Right renal pelvis (tissue), 4 donors: ENCODE measurements at places on chromosomes 5 and 9. TPM values are rescaled to one million over a fixed set of nuclear protein-coding genes. Genes with fewer than 3 reads are reported as not detected.

CSF1R gene
- 15.5 TPM for polyA plus RNA-seq

KCNIP1 gene
- 10.6 TPM for polyA plus RNA-seq

CAVIN4 gene
- polyA plus RNA-seq: 3.2 TPM

GGTA1 gene
- 6.6 TPM for polyA plus RNA-seq

TMEFF1 gene
- 4.2 TPM for polyA plus RNA-seq

MROH2B gene
- polyA plus RNA-seq: 0.25 TPM

ZFP2 gene
- 6.6 TPM for polyA plus RNA-seq

FOXI1 gene
- 7.2 TPM for polyA plus RNA-seq

LHX6 gene
- polyA plus RNA-seq: 3.8 TPM

MEIKIN gene
- polyA plus RNA-seq: not detected

NOXA1 gene
- polyA plus RNA-seq: 5.7 TPM

GRCh38 chr5:135236908-135237747 is 161.9 kb downstream of the MACROH2A1 start:
- DNase-seq: no peak

DNA sequence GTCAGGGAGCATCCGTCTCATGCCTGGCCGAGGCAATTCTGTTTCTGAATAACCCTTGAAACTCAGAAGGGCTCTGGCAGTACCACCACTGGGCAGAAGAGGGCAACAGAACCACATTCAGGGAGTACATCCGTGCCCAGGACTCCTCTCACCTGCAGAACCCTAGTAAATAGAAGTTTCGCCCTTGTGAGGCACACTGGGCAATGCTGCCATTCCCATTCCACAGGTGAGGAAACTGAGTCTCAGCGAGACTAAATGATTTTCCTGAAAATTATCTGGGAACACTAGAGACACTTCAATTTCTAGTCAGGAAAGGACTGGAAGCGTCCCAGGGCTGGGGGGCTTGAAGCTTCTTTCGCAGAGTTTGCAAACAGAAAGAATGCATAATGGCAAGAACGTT is 74.7 kb downstream of the FGF1 start:
- no peak for DNase-seq

DNA sequence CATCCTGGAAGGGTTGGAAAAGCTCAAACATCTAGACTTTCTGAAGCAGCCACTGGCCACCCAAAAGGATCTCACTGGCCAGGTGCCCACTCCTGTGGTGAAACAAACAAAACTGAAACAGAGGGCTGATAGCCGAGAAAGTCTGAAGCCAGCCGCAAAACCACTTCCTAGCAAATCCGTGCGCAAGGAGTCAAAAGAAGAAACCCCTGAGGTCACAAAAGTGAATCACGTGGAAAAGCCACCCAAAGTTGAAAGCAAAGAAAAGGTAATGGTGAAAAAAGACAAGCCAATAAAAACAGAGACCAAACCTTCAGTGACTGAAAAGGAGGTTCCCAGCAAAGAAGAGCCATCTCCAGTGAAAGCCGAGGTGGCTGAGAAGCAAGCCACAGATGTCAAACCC is 87.6 kb downstream of the MAP1B start:
- DNase-seq: no peak

DNA sequence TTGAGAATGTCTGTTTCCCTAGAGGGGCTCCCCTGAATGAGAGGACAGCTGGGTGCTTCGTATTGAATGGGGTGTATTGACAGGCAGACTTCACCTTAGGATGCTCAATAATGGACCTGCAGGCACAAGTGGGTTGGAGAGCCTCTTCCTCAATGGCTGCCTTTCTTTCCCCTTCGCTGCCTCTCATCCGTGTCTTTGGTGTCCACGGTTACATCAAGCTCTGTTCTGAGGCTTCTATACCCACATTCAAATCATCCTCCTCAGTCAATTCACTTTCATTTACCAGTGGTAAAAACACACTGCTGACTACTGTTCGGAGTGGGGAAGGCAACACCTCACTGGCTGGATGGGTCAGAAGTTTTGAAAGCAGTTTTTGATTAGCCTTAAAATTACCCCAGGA is 20.6 kb downstream of the LIX1 start:
- DNase-seq: no peak

DNA sequence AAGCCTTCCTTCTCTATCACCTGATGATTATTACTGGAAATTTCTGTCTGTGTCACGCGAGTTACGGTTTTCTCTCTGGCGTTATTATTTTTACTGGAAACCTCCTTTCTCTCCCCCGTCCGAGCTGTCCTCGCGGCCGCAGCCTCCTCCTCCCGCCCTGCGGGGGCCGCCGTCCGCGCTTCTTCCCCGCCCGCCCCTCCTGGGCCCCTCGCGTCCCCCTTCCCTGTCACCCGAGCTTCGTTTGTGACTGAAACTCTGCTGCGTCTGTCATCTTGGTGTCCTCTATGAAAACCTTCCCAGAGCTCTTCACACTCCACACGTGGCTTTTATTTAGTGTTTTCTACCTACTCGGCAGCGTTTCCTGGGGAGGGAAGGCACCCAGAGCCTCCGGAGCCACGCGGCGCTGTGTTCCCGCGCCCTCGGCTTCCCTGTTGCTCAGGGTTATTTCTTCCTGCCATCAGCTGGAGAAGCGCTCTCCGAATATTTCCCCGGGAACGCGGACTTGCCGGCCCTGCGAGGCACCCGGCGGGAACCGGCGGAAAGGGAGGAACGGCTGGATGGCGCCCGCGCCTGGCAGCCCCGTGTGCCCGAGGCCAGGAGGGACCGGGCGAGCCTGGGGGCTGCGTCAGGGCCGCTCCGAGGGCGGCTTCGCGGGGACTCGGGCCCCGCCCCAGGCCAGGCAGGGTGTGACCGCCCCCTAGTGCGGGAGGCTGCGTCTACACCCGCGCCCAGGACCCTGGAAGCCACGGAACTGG is 33.9 kb downstream of the TRIP13 start:
- DNase-seq: no peak

DNA sequence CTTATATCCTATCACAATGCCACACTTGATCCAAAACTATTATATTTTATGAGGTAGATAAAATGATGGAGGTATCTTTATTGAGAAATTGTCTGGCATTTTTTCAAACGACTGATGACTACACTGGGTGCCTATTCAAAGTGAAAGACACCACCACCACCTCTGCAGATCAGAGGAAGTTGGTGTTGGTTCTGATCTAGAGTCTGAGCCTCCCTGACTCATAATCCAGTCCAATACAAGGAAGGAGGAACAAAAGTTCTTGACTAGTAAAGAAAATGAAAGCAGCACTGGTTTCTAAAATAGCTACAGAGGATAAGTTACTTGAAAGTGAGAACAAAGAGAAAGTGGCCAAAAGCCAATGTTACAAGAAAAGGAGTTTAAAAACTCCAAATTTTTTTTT is 139.9 kb downstream of the RFX3 start:
- no peak for DNase-seq

GRCh38 chr9:106487266-106487665 is 375.7 kb upstream of the ZNF462 start:
- no peak for DNase-seq

DNA sequence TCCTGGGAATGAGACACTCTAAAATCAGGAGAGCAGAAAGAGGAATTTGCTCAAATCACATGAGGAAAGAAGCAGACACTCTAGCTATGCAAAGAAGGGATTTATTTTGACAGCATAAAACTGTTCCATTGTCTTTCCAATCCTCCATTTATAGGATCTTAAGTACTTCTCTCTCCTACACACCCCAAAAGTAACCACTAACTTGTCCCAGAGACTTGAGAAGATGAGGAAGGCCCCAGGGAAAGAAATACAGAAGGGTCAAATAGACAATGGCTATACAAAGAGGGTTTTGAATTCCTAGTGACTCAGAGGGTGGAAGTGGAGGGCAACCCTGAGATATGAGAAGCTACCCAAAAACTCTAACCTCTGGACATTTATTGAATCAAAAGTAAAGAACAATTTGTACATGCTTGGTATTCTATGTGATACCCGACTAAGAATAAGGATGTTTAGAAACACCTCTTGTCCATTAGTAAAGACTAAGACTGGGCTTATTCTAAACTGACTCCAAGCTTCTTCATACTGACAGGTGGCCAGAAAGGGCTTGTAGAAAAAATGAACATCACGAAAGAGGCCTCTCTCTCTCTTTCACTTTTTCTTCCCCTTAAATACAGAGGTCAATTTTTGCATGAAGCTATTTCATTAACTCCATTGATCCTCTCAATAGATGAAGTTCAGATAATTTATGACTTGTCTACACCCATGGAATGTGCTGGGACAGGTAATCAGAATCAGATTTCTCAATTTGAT is 20.6 kb downstream of the DMAC1 start:
- no peak for DNase-seq

- DNase-seq: no peak
These were observed 145.0 kb downstream of the ADCY2 start for GRCh38 chr5:7540736-7541485.

DNA sequence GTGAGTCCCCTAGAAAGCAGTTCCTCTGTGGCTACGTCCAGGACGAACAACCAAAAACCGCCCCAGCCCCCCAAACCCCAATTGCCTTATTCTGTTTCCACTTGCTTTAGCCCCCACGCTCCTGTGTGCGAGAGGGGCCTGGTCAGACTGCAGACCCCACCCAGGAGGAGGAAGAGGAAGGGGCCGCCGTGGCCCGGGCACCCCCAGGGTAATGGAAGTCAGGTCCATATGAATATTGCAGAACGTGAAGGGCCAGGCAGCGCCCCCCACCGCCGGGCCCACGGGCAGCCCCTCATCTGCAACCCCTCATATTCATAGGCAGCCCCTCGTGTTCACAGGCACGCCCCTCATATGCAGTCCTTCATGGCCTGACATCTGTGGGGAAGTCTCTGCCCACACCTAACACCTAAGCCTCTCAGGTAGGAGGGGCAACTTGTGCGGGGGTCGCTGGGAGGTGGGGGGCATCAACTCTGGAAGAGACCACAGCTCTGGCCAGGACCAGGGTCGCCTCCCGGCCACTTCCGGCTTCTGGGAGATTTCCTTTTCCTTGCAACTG is 37.7 kb upstream of the PLEKHG4B start:
- no peak for DNase-seq

GRCh38 chr5:127337876-127338275 is 47.3 kb downstream of the MEGF10 start:
- DNase-seq: no peak

- DNase-seq: no peak
These were observed 23.0 kb downstream of the VAV2 start for GRCh38 chr9:133968966-133969617.

- DNase-seq: no peak
These were observed 27.1 kb upstream of the ZBTB43 start for GRCh38 chr9:126777733-126778132.

DNA sequence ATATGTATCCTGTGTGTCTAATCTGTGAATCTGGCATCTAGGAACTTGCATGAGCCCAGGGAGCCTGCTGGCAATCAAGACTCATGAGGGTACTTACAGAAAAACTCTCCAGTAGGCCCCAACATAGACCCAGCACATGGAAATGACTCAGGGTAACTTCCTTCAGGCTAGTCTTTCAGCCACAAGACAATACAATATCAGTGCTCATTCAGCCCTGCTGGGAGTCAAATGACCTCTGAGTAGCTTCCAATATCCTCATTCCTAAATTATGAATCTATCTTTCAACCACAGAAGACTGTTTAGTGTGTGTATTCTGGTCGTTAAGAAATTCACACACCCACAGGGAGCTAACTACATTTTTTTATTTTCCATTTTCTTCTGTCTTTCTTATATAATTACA is 1273.0 kb downstream of the EFNA5 start:
- DNase-seq: no peak

GRCh38 chr5:6446042-6446441 is 2.6 kb upstream of the UBE2QL1 start:
- DNase-seq: no peak

- no peak for DNase-seq
These were observed 19.3 kb upstream of the RXRA start for GRCh38 chr9:134306636-134307600.

GRCh38 chr5:67050635-67051034 is 146.0 kb downstream of the CD180 start:
- DNase-seq: no peak

- no peak for DNase-seq
These were observed 3.8 kb downstream of the ZNF618 start for GRCh38 chr9:113879911-113880310.

- DNase-seq: no peak
These were observed 6.9 kb upstream of the RIC1 start for GRCh38 chr9:5622016-5622415.

- DNase-seq: no peak
These were observed 89.4 kb downstream of the UHRF2 start for GRCh38 chr9:6502399-6502798.

DNA sequence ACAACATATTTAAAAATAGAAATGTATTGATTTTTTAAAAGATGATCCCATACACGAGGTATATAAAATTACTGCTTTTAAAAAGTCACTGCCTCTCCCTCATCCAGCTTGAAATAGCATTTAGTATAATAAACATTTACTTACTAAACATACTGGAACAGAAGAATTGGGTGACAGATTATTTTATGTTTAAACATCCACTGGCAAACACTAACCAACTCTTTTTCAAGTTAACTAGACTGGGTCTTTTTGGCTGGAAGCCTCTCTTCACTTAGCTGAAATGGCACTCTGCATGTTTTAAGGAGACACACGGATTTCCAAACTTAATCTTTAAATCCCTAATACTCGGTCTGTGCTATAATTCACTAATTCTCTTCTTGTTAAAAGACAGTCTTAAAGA is 19.0 kb downstream of the CTXN3 start:
- no peak for DNase-seq

GRCh38 chr5:72692231-72692637 is 124.2 kb upstream of the TNPO1 start:
- no peak for DNase-seq

- DNase-seq: no peak
These were observed 794.6 kb upstream of the ZNF608 start for GRCh38 chr5:125541085-125541484.

- DNase-seq: no peak
These were observed 1058.7 kb upstream of the ACO1 start for GRCh38 chr9:31325778-31326177.

DNA sequence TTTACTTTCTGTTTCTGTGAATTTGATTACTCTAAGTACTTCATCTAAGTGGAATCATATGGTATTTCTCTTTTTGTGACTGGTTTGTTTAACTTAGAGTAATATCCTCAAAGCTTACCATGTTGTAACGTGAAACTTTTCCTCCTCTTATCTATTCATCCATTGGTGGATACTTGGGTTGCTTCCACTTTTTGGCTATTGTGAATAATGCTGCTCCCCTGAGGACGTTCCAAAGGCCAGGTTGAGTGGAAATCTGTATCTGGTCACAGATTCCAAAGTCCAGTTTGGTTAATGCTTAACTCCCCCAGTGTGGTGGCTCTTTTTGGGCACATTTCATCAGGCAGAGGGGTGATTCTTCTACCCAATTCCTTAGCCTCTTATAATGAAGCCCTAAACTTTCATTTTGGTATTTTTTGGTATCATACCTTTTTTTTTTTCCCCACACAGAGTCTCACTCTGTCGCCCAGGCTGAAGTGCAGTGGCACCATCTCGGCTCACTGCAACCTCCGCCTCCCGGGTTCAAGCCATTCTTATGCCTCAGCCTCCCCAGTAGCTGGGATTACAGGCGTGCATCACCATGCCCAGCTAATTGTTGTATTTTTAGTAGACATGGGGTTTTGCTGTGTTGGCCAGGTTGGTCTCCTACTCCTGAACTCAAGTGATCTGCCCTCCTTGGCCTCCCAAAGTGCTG is 65.4 kb downstream of the CMYA5 start:
- DNase-seq: no peak

- no peak for DNase-seq
These were observed 27.9 kb upstream of the DTWD2 start for GRCh38 chr5:119016125-119016774.
